ENCODE measurements at places on chromosomes 7 and 10. TPM values are rescaled to one million over a fixed set of nuclear protein-coding genes. Genes with fewer than 3 reads are reported as not detected.
A peak's percentile ranks its signal among the peaks of the same experiment; 100 is the strongest.

- H3K36me3 ChIP-seq, result no peaks in the 10 kb centered on the region
- no peaks in the 10 kb centered on the region for H3K27me3 ChIP-seq
- H3K27ac ChIP-seq, result no peak overlapping the region
Observed at GRCh38 chr7:10804770-10805169, 168.9 kb upstream of the PHF14 start.

GRCh38 chr10:96556003-96556402 is 30.8 kb downstream of the TM9SF3 start:
- no peak overlapping the region for H3K4me3 ChIP-seq
- peaks cover 28% of the 10 kb centered on the region for H3K36me3 ChIP-seq
- no peaks in the 10 kb centered on the region for H3K4me1 ChIP-seq
- no peak for DNase-seq
- no peaks in the 10 kb centered on the region for H3K27me3 ChIP-seq

DNA sequence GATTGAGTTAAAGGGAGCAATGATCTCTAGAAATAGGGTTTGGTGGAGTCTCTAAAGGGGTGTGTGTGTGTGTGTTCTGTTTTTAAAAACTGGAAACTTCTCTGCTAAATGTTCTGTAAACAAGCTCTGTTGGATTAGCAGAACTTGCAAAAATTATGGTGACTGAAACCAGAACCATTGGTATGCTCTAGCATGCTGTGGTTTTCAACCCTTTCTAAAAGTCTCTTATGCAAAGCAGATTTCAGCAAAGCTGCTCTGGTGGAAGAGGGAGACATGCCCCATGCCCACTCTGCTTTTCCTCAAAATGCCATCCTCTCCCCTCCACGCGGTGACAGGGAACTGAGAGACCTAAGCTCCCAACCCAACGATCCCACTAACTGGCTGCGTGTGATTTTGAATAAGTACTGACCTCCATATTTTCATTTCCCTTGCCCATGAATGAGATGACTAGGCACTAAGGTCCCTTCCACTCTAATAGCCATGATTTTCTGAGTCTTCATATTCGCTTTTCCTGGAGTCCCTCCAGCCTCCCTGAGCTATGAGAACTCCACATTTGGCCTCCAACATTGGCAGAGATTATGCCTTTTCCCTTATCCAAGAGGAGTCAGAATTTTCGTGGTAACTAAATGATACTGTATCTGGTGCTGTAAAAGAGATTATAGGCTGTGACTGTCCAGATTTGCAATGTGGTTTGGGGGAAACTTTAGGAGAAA is 117.3 kb upstream of the PALS2 start:
- H3K4me3 ChIP-seq, result no peak overlapping the region
- H3K36me3 ChIP-seq, result no peaks in the 10 kb centered on the region
- H3K27me3 ChIP-seq, result peaks cover 4% of the 10 kb centered on the region
- H3K27ac ChIP-seq, result no peak overlapping the region
- no peaks in the 10 kb centered on the region for H3K4me1 ChIP-seq

DNA sequence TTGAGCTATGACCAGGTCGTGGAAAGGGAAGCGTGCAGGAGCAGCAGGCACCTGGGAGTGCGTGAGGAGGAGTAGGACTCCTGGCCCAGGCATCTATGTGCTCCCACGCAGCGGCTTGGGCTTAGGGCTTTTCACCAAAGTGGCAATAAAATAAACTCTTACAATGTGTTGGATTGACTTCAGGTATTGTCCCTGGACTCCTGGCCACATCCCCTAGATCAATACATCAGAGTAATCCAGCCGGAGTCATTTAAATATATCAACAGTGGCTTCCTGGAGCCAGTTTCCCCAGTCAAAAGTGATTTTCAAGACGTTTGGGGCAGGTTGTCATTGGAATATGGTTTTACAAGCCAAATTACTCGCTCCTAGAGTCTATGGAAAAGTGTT is 344.4 kb downstream of the WDR11 start:
- no peak for DNase-seq
- H3K4me1 ChIP-seq, result no peaks in the 10 kb centered on the region
- no peaks in the 10 kb centered on the region for H3K27me3 ChIP-seq
- H3K4me3 ChIP-seq, result no peak overlapping the region
- no peak overlapping the region for H3K27ac ChIP-seq
- no peaks in the 10 kb centered on the region for H3K36me3 ChIP-seq

GRCh38 chr10:21534604-21535493 is 817 bp downstream of the MLLT10 start:
- peak overlapping the region; percentile 39 for H3K4me3 ChIP-seq
- H3K27me3 ChIP-seq, result no peaks in the 10 kb centered on the region
- no peaks in the 10 kb centered on the region for H3K36me3 ChIP-seq
- H3K27ac ChIP-seq, result peak overlapping the region; percentile 51
- DNase-seq, result peak; percentile 60
- peaks cover 23% of the 10 kb centered on the region for H3K4me1 ChIP-seq

DNA sequence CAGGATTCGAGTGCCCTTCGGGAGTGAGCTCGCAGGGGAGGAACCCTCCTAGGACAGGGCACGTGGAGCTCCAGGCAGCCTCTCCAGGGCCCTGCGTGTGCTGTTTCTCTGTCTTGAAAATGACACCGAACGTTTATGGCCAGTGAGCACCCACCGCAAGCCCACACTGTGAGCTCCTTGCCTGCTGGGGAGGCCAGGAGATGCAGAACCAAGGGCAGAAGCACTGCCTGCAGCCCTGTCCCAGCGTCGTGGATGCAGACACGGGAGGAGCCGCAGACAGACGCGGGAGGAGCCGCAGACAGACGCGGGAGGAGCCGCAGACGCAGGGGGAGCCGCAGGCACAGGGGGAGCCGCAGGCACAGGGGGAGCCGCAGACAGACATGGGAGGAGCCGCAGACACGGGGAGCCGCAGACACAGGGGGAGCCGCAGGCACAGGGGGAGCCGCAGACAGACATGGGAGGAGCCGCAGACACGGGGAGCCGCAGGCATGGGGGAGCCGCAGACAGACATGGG is 314.4 kb downstream of the PTPRN2 start:
- no peak overlapping the region for H3K4me3 ChIP-seq
- H3K27me3 ChIP-seq, result no peaks in the 10 kb centered on the region
- H3K4me1 ChIP-seq, result no peaks in the 10 kb centered on the region
- no peaks in the 10 kb centered on the region for H3K36me3 ChIP-seq
- DNase-seq, result no peak

ADIRF gene
- total RNA-seq, result not detected

ACTR3C gene
- 6.6 TPM for total RNA-seq

THSD7A gene
- total RNA-seq, result not detected

SLC16A12 gene
- total RNA-seq, result not detected

MSMB gene
- not detected for total RNA-seq

SFTPA1 gene
- not detected for total RNA-seq
